ENCODE measurements at places on chromosomes 5 and 9.

DNA sequence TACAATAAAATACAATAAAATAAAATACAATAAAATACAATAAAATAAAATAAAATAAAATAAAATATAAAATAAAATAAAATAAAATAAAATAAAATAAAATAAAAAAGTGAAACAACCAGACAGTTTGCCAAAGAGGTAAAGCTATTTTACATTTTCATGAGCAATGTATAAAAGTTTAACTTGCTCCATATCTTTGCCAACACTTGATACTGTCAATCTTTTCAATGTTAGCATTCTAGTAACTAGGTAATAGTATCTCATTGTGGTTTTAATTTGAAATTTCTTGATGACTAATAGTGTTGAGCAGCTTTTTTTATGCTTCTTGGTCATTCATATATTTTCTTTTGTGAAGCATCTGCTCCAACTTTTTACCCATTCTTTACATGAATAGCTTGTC is 17.3 kb downstream of the TTC33 start:
- no peak for DNase-seq

GRCh38 chr5:40033411-40033810 is 608.6 kb upstream of the DAB2 start:
- DNase-seq, result no peak

DNA sequence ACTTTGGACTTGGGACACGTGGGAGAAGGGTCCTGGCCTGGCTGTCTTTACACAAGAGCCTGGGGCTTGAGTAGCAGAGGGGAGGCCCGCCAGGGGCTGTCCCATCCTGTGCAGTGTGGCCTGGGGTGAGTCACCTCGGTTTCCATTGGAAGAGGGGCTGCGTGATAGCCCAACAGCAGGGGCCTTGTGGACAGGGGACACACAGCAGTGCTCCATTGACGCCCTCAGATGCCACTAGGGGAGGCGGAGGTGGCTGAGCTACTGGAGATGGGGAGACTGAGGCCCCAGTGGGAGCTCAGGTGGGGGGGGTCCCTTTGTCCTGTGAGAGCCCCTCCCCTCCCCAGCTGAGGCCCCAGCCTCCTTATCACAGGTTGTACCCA is 50.0 kb upstream of the RNU6ATAC start:
- no peak for DNase-seq

DNA sequence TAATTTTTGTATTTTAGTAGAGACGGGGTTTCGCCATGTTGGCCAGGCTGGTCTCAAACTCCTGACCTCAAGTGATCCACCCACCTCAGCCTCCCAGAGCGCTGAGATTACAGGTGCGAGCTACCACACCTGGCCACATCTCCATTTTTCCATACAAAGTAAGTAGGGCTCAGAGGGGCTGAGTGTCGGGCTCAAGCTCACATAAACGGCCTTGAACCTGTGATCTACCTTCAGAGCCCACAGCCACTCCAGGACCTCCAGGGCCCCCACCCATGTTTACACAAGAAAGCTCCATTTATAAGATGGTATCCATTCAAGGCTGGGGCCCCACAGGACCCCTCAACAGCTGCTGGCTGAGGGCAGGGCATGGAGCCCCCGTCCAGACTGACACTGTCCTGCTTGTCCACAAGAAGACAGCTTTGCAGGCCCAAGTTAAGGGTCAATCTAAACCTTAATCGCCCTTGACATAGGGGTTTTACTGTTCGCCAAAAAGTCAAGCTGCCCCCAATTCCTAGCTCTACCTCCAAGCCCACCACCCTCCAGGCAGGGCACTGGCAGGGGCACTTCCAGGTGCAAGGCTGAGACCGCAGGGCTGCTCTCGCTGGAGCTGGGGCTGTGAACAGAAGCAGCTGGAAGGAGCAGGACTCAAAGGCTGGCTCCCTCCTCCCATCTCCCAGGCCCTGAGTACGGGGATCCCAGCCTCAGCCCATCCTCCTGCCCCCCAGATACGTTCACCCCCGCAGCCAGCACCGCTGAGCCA is 18.9 kb downstream of the FAM78A start:
- no peak for DNase-seq

DNA sequence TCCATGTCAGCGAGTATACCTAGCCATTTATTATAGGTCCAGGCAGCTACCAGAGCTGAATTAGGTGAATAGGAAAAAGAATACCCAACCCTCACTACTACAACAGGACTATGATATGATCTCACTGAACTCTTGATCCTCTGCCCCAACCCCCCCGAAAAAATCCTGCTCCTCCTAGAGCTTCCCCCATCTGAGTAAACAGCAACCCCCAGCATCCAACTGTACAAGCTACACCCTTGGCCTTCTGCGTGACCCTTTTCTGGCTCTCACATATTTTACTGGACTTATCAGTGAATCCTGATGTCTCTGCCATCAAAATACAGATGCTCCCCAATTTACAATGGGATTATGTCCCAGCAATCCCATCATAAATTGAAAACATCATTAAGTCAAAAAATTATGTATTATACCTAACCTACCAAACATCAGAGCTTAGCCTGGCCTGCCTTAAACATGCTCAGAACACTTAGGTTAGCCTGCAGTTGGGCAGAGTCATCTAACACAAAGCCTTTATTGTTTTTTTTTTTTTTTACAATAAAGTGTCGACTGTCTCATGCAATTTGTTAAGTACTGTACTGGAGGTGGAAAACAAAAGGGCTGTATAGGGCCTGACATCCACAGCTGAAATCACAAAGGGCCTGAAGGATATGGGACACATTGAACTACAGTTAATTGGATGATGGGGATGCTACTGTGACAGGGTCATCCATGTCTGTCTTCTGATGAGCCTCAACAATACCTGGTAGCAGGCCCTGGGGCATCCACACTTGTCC is 128.9 kb upstream of the ERCC6L2 start:
- DNase-seq, result no peak

GRCh38 chr5:135435467-135436330 is 11.4 kb downstream of the DCANP1 start:
- DNase-seq, result peak; percentile 13

DNA sequence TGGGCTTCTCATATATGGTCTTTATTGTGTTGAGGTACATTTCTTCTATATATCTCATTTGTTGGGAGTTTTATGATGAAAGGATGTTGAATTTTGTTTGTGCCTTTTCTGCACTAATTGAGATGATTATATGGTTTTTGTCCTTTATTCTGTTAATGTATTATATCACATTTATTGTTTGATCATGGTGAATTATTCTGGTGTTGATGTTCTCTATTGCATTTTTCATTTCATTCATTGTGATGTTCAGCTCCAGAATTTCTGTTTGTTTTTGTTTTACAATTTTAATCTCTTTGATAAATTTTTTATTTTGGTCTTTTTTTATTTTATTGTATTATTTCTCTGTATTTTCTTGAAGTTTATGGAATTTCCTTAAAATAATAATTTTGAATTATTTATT is 35.4 kb downstream of the FBXO4 start:
- no peak for DNase-seq

- DNase-seq, result peak; percentile 65
These were observed 140.2 kb upstream of the LPAR1 start for GRCh38 chr9:111178331-111179055.

DNA sequence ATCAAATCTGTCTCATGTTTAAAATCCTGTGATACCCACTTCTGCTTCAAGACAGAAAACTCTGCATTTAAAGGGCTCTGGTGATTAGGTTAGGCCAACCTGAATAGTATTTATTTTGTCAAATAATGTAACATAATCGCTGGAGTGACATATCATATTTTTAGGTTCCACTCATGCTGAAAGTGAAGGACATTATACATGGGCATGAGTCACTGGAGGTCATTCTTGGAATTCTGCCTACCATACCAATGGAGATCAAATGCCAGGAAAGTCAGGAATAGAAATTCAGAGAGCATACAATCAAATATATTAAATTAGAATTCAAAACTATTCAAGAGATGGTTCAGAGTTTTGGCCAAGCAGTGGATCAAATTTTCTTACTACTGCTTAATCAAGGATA is 97.1 kb upstream of the PRSS3 start:
- DNase-seq, result no peak

DNA sequence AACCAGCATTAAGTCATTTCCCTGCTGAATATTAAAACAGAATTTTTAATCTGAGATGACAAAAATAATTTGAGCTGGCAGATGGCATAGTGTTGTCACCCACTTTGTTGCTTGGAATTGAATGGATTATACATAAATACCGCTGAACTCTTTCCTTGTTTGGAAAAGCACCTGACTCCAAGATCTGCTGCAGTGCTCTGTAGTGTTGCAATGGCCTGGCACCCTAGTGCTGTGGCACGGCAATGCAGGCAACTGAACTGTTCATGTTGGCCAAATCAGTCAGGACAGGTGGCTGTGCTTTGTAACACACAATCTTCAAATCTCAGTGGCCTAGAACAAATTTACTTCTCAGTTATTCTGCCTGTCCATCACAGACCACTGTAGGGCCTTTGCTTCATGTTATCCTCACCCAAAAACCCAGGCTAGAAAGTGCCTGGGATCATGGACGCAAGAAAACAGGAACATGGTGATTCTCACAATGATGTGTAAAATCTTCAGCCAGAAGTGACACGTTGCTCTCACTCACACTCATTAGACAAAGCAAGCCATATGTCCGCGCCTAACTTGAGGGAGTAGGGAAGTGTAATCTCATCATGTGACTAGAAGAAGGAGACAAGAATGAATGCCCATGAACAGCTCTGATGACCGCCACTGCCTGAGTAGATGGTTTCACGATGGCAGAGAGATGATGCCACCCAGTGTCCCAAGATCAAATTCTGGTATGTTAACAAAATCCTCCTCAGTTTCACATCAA is 191.9 kb upstream of the PUM3 start:
- no peak for DNase-seq

DNA sequence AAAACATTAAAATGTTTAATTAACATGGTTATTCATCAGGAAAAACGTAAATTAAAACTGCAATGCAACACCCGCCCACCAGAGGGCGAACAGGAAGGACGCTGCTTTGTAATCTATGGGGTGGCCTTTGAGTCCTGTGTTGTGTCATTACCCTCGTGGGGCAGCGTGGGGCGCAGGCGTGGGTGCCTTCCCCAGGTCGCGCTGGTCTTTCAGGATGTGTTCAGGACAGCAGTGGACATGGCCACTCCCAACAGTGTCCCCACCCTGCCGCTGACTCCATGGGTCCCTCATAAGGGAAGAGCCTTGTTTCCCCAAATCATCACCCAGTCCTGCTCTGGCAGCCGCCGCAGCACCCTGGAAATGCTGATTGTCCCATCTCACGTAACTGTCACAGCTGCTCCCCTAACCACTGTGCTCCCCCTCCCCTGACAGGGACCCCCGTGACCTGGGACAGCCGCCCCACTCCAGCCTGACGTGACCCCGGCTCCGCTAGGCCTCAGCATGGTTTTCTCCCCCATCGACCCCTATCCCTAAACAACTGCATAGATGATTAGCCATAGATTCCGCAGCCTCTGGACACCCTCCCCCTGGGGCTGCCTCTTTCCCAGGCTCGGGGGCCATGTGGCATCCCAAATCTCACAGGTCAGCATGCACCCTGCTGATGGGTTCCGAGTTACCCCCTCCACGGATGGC is 36.4 kb downstream of the GLT6D1 start:
- no peak for DNase-seq

- no peak for DNase-seq
These were observed 29.1 kb downstream of the FOCAD start for GRCh38 chr9:20713172-20713571.

DNA sequence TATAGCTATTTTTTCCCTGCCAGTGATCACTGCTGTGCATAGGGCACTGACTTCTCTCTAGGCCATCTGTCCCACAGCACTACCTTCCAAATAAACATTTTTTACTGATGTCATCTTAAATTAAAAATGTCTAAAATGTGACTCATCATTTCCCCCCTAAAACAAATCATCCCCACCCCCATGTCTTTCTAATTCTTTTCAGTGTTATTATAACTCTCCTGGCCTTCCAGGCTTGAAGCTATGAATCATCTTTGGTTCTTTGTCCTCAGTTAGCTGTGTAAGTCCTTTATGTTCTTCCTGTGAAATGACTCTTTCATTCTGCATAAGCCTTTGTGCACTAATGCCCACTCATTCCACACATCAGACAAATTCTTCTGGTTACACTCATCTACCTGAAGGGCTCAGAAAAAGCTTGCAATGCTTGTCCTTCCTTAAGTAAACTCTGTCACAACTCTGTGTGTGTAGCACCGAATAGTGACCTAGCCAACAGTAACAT is 78.1 kb downstream of the CFAP95 start:
- DNase-seq, result no peak

DNA sequence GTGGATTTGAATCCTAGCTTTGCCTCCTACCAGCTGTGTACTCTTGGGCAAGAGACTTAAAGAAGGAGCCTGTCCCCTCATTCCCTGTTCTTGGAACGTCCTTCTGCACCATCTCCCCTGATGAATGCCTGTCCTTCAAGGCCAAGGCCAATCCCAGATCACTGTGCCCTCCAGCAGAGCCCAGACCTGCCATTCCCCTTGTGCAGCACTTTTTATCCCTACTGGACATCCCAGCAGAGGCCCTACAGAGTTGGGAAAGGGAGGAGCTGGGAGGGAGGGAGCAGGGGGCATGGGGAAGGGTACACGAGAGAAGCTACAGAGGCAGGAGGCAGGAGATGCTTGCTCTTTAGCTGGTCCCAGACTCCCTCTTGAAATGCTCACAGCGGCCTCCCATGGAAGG is 223.9 kb downstream of the PBX3 start:
- DNase-seq, result no peak

- no peak for DNase-seq
These were observed 198.5 kb upstream of the TARS1 start for GRCh38 chr5:33242277-33242676.

DNA sequence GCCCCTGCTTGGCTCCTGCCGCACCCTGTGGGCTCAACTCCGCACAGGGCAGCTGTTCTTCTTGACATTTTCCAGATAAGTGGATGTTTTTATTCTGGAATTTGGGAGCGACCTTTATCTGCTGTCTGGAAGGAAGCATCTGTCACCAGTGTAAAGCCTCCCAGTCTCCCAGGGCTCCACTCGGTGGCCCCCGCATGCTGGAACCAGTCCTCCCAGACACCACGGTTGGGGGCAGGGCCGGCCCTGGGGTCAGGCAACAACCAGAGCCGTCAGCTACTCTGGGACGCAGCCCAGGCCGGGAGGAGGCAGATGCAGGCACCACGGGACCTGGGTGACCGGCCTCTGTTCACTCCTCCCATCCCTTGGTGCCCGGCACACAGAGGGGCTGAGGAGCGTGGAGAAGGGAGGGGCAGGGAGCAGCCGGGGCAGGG is 92.8 kb upstream of the ADAMTS2 start:
- no peak for DNase-seq

- DNase-seq, result no peak
These were observed 14.0 kb upstream of the RNU6ATAC start for GRCh38 chr9:134178394-134178767.

DNA sequence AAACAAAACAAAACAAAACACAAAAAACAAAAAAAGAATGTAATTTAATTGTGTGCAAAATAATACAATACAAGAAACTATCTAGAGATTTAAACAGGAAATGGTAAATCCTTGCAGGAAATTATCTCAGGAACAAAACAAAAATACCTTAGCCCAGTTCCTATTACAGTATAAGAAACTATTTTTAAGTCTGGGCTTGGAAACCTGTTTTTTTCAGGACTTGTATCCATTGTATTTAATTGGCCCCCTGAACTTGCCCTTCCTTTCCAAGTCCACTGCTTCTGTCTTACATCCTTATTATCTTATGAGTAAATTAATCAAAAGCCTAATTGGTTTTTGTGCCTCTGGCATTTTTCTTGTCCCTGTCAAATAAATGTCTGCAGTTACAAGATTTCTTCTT is 48.5 kb downstream of the ST8SIA4 start:
- DNase-seq, result no peak

Data from right forelimb (tissue), 1 donor.